Vagina (tissue), 2 donors: ENCODE measurements at places on chromosomes 13 and 19.

- no peak for DNase-seq
These were observed 239.1 kb upstream of the HTR2A start for GRCh38 chr13:47135800-47136503.

DNA sequence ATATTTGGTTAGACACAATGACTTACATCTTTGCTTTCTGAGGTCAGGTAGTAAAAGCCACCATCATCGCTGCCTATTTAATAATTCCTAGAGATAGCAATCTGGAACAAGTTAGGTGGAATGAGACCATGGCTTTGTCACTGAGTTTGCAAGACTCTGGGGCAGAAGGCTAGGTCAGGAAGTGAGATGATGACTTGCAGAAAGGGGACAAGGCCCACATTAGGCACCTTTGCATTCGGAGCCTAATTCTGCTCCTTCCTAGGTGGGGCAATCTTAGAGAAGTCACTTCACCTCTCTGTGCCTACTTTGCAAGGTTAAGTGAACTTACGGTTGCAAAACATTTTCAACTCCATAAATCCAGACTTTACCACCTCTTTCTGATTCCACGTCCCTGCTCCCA, 10.3 kb downstream of the EDDM13 start:
- DNase-seq = no peak

DNA sequence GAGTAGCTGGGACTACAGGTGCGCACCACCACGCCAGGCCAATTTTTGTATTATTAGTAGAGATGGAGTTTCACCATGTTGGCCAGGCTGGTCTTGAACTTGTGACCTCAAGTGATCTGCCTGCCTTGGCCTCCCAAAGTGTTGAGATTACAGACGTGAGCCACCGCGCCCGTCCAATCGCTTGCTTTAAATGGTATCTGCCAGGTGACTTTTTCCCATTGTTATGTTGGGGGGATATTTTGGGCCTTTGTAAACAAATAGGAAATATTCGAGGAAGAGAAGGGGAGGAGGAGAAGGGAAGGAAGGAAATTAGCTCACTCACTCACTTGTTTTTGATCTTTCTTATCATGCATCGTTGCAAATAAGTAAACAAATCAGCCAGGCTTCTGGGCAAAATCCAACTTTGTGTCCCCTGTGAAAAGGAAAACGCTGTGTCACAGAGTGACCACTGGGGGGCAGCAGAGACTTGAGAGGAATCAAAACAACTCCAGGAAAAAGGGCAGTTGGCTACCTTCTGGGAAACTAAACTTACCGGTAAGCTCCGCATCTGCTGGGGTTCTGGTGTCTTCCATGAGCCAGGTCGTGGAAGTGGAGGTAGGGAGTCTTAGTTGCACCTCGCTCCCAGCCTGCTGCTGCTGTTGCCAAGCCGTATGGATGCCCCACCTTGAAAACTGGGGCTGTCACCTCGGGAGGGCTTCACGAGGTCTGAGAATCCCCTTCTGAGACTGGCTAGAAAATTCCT, 9.3 kb upstream of the RANBP3 start:
- no peak for DNase-seq

DNA sequence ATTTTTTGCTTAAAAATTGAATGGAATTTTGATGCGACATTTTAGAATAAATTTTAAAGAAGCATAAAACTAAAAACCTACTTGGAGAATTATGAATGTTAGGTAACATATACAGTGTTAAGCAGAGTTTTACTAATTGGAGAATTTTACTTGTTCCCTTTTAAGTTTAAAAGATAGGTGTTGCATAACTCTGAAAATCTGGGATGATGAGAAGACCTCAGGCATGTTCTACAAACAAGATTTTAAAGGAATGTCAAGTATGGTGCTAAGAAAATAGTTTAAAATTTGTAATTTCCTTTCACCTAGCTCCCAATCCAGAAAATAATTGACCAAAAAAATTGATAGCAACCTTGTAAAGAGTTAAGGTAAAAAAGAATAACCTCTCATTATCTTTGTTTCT, 135.8 kb downstream of the RFC3 start:
- DNase-seq = no peak

- no peak for DNase-seq
These were observed 42.0 kb downstream of the DCLK1 start for GRCh38 chr13:36089130-36089647.

DNA sequence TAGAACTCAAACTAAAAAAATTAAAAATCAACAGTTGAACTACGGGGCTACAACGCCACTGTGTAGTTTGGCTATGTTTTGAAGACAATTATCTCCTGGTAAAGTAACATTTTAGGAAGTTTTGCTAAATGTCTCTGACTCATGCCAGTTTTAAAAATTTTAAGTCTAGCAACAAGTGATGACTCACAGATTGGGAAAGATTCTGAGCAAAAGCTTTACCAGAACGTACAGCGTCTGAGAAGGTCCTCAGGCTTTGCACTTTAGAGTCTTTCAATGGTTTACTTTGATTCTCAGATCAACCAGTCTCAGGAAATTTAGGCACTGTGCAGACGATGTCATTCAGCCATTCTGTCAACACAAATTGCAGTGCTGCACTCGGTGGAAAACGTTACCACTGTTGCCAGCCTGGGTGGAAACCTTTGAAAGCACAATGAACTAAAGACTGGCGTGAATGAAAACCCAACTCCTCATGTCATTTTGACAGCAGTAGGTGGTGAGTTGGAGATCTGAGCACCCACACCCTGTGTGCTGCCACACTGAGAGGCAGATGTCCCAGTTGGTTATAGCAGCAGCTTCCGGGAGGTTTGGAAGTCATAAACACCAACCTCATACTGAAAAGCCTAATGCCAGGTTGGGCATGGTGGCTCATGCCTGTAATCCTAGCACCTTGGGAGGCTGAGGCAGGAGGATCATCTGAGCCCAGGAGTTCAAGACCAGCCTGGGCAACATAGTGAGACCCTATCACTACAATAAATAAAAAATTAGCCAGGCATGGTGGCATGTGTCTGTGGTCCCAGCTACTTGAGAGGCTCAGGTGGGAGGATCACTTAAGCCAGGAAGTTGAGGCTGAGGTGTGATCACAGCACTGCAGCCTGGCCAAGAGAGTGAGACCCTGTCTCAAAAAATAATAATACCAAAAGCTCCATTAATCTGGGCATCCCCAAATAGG, 6.3 kb upstream of the WTIP start:
- DNase-seq = peak; percentile 84

DNA sequence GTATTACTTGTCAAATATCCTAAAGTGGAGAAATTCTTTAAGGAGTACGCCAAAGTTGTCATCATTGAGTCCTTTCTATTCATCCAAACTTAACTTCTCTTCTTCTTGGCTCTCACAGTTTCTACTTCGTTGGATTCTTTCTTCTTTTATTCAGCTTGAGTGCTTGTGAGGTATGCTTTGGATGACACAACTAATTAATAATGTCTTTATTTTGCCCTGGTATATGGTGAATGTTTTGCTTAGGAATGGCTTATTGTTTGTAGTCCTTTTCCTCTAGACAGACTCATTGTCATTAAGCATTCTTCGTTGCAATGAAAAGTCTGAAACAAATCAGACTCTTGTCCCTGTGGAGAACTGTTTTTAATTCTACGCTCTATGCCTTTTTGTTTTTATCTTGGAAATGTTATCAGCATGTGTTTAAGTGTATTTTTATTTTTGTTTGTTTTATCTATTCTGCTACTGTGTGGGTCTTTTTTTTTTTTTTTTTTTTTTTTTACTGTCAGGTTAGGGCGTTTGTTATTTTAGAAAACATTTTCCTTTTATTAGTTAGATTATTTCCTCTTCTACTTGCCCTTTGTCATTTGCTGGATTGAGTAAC, 471.5 kb downstream of the GPC6 start:
- DNase-seq = no peak

- no peak for DNase-seq
These were observed 14.4 kb downstream of the GRTP1 start for GRCh38 chr13:113349491-113349890.

DNA sequence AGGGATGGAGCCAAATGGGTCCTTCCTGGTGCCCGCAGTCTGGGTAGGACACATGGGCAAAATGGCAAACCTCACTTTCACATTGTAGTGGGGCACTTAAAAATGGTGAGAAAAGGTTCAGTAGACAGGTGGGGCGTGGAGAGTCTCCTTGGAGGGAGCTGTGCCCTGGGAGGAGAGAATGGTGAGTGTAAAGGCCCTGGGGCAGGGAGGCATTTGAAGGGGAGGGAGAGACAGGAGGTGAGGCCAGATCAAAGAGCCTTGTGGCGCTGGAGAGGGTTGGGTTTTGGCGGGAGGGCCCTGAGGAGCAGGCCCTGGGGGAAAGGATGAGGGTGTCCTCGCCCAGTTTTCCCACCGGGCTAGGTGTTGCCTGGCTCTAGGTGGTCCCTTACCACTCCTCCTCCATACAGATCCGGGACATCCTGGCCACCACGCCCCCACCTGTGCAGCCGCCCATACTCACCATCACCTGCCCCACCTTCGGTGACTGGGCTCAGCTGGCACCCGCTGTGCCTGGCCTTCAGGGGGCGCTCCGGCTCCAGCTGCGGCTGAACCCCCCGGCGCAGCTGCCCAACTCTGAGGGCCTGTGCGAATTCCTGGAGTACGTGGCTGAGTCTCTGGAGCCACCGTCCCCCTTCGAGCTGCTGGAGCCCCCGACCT, 6.3 kb downstream of the MAP1S start:
- DNase-seq = no peak
